Pulmonary artery endothelial cell (primary cell): ENCODE measurements at places on chromosomes 7 and 10. TPM values are rescaled to one million over a fixed set of nuclear protein-coding genes. Genes with fewer than 3 reads are reported as not detected.

Gene CPA1
- total RNA-seq, result not detected in 2 replicates

GRCh38 chr10:98673171-98673782 lies 226.5 kb upstream of the HPS1 start:
- DNase-seq, result no peak

DNA sequence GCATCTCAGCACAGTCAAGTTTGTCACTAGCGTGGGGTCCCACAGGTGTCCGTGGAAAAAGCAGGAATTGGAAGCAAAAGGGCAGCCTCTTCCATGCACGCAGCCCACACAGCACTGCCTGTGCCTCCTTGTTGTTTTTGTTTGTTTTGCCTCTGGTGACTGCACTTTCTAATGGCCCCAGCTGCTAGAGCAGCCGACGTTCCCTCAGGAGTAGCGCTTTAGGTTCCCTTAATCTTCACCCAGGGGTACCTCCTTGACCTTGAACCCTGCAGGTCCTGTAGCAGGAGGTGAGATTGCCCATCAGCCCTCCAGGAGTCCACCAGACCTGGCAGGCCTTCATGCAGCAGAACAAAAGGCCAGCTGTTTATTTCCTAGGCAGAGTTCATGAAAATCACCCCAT lies 210.1 kb downstream of the CACNB2 start:
- DNase-seq, result no peak

Gene OPALIN
- not detected in 2 replicates for total RNA-seq

DNA sequence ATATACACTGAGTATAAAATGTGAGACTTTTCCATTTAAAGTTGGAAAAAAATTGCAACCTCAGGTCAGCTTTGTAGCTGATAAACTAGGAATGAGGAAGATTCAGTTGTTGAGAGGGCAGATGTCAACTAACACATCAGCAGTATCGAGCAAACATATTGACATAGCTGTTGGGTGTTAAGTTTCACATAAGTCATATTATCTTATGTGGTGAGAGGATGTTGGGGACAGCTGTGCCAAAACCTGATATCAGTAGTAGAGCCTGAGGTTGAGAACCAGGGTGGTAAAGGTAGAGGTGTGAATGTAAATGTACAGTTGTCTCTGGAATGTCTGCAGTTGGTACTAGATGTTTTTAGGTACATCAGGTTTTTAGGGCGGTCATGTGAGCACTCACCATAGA lies 5.0 kb downstream of the ZRANB1 start:
- no peak for DNase-seq

Gene SLC26A3
- not detected in 2 replicates for total RNA-seq

Gene CDHR1
- not detected in 2 replicates for total RNA-seq

Gene LRRC18
- not detected in 2 replicates for total RNA-seq

DNA sequence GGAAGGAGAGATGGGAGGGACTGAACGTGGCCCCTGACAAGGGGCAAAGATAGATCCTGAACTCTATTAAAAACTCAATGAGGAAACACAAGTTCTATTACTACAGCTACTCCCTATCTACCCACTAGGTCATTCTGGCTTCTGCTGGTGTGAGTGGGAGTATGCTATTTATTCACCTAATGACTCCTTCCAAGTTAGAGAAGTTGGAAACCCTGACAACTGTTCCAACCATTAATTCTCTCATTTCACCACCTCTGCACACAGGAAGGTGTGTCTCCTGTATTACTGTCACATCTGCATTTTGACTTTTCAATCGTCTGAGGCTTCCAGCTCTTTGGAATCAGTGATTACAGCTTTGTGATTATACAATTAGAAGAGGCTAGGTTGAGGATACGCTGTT lies 169.4 kb upstream of the ADO start:
- DNase-seq, result no peak

Gene CC2D2B
- 0.04 and 0.20 TPM in 2 replicates for total RNA-seq

GRCh38 chr7:149766135-149766675 lies 7.2 kb downstream of the ZNF467 start:
- DNase-seq, result no peak

DNA sequence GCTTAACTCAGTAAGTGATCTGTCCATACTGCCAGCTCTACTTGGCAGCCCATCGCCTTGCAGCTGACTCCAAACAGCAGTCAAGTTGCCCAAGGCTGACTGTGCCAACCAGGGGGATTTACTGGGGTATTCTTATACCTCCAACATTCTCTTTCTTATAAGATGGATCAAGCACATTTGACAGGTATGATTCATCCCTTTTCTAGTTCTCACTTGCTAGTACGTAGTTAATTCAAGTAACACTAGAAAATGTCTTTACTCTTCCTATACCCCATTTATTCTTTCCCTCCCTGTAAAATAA lies 77.0 kb downstream of the SLC25A13 start:
- no peak for DNase-seq

- DNase-seq, result no peak
Observed at GRCh38 chr10:62671104-62671503, 133.4 kb upstream of the ADO start.

DNA sequence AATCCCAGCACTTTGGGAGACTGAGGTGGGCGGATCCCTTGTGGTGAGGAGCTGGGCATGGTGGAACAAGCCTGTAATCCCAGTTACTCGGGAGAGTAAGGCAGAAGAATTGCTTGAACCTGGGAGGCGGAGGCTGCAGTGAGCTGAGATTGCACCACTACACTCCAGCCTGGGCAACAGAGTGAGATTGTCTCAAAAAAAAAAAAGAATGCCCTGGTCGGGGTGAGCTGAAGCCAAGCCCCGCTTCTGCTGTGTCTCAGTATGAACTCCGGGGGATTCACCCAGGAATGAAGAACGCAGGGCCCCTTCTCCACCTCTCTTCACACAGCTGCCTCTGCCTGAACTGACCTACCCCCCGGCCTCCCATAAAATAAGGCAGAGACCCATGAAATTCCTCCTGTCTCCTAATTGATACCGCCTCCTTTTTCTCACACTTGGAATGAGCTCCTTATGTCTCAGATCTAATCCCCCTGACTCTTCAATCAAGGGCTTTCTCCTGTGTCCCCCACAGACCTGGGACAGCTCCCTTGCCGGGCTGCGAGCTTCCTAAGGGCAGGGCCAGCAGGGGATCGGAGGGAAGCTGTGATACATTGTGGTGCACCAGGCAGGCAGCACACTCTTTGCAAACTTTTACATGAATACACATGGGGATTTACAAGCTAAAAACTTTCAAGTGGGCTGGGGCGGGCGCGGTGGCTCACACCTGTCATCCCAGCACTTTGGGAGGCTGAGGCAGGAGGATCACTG lies 911 bp upstream of the ZP3 start:
- no peak for DNase-seq

- no peak for DNase-seq
Observed at GRCh38 chr7:28481091-28481926, 69.0 kb downstream of the CREB5 start.

- no peak for DNase-seq
Observed at GRCh38 chr10:13788711-13789447, 202.1 kb downstream of the PRPF18 start.

DNA sequence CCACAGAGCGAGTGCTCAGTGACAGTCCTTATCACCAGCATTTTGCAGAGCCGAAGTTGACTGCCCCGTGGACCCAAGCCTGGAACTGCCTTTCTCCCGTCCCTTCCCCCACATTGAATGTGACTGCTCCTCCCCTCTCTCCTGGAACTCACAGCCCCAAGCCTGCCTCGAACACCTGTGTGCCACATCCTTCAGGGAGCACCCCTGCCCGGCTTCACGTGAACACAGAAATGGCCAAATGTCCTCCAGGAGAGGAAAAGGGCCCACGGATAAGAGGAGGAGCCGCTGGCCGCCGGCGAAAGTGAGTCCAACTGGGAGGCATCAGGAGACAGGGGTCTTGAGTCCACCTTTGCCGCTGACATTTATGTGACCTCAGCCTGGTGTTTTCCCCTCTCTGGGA lies 16.2 kb downstream of the STX1A start:
- no peak for DNase-seq

DNA sequence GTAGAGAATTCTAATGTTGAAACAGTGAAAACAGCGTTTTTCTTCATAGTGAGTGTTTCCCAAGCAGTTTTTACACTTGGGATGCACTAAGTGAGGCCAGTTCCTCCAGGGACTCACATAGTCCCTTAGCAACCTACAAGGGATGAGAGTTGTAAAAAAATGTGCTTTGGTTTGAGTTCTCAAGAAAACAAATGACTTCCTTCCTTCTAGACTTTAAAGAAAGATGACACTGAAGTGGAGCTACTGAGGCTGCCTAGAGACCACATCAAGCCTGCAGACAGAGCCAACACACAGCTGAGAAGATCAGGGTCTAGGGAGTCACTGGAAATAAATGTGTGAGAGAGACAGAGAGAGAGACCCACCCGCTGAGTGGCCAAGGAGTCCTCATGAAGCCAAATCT lies 264.4 kb downstream of the TNS3 start:
- DNase-seq, result no peak

GRCh38 chr7:129721068-129721467 lies 109.5 kb downstream of the NRF1 start:
- no peak for DNase-seq

DNA sequence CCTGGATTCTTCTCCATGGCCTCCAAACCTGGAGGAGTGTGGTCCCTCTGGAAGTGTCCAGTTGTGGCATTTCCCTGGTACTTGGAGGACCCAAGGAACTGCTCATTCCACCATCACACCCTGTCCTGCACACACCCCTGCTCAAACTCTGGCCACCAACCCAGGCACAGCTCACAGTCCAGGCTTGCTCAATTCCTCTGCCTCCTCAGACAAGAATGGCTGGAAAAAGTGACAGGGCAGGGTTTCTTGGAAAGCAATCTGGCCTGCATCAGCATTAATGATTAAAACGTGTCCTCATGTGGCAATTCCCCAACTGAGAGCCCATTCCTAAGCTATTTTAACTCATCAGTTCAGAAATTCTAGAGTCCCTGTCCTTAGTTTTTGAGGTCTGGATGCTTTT lies 17.2 kb upstream of the TPST1 start:
- no peak for DNase-seq

- DNase-seq, result no peak
Observed at GRCh38 chr10:15484128-15484527, 113.0 kb upstream of the FAM171A1 start.

GRCh38 chr7:155373359-155374273 lies 75.9 kb downstream of the INSIG1 start:
- DNase-seq, result no peak

DNA sequence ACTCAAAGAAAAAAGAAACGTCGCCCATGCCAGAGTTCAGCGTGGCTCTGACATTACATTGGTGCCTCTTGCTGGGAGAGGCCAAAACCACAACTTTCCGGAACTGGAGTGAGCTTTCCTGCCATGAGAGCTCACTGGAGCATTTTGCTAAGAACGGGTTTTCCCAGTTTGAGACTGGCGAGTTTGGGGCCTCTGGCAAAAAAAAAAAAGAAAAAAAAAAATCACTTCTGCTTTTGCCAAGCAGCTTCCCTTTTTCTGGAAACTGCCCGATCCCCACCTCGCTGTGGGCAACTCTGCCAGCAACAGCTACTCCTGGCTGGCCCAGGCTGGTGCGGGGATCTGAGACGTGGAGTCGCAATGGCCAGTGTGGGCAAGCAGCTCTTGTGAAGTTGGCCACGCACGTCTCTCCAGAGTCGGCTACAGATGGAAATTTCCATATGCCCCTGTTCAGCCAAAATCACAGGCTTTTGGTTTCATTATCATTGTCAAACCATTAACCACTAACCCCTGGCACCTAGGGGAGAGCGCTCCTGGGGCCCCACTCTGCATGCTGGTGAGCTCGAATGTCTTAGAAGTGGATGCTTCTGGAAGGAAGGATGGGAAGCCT lies 25.7 kb downstream of the PRKAG2 start:
- no peak for DNase-seq

DNA sequence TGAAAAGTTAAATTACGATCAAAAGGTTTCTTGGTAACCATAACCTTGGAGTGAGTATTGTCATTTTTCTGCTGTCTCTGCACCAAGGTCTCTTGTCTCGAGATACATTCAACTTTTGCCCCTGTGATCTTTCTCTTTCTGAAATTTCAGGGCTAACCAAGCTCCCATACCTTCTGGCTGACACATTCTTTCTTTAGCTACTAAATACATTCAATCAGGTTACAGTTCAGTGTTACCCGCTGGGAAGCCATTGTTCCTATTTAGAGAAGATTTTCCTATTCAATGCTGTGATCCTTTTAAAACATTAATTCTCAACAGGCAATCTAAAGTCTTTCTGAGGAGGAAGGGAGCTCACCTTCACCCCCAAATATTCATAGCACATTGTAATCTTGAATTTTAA lies 22.9 kb upstream of the DMTF1 start:
- no peak for DNase-seq

Gene TMEM236
- total RNA-seq, result 0.07 and 0.11 TPM in 2 replicates

DNA sequence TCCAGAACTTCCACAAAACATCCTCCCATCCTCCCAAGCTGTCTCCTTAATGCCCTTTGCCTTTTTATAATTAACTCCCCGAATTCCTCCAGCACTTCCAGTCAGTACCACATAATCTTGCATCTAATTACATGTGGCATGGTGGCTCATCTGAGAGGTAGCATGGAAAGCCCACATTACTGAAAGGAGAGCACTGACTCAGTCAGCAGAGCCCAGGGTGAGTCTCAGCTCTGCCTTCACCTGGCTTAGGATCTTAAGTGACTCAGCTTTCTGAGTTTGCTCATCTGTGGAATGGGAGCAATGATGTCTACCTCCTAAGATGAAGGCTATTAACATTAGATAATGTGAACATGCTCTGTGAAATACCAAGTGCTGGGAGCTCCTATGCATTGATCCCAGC lies 433.9 kb downstream of the SORCS3 start:
- DNase-seq, result no peak

Gene TRPV5
- total RNA-seq, result not detected in 2 replicates

GRCh38 chr10:90363799-90364483 lies 493.9 kb downstream of the HTR7 start:
- DNase-seq, result no peak

GRCh38 chr10:78911533-78912340 lies 157.0 kb upstream of the ZMIZ1 start:
- DNase-seq, result no peak

Gene DOCK1
- 74.0 and 89.6 TPM in 2 replicates for total RNA-seq

- DNase-seq, result no peak
Observed at GRCh38 chr10:22453948-22454591, 108.8 kb downstream of the SPAG6 start.

DNA sequence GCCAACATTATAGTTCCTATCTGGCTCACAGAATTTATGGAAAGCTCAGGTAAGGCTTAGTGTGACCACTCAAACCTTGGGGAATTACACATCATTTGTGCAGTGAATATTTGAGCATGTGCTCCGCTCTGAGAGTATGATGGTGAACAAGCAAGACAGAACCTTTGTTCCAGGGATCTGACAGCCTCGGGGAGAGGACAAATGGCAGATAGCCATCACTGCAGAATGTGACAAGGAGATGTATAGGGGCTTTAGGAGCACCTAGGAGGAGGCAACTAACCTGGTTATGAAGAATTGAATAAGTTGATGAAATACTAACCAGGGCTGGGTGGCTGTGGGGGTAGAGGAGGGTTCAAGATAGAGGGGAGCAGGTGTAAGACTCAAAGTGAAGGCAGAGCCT lies 290.5 kb downstream of the GFRA1 start:
- no peak for DNase-seq

Gene LEP
- not detected in 2 replicates for total RNA-seq

Gene SLC16A12
- total RNA-seq, result 0.66 and 1.3 TPM in 2 replicates

GRCh38 chr7:135981958-135982646 lies 4.9 kb upstream of the MTPN start:
- no peak for DNase-seq

- DNase-seq, result no peak
Observed at GRCh38 chr7:128872394-128872824, 9.8 kb downstream of the ATP6V1F start.

- no peak for DNase-seq
Observed at GRCh38 chr10:104666106-104666505, 25.0 kb downstream of the SORCS3 start.
